ENCODE measurements at places on chromosomes 2 and 18.
A peak's percentile ranks its signal among the peaks of the same experiment; 100 is the strongest.

GRCh38 chr2:165718610-165719210 lies 75.3 kb downstream of the GALNT3 start:
- DNase-seq: no peak

DNA sequence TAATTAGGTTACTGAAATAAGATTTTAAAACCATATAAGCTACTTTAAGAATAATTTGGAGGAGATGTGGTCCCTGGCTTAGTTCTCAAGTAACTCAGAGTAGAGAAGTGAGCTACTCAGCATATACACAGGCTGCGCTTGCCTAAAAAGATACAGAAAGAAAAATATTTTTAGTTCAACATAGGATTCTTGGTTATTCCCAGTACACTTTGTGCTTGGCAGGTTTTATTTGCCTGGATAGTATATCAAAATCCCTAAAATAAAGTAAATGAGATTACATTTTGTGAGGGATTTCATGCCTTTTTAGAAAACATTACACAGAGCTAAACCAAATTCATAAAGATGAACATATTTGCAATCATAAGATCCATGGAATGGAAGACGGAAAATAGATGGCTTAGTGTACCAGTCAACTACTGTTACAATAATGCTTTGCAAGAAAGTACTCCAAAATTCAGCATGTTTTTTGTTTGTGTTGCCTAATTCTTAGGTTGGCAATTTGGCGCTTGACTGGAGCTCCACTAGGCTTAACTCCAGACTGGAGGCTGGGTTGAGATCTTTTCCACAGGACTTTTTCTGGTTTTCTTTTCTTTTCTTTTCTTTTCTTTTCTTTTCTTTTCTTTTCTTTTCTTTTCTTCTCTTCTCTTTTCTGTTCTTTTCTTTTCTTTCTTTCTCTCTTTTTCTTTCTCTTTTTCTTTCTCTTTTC lies 600.5 kb upstream of the SYT4 start:
- DNase-seq: no peak

DNA sequence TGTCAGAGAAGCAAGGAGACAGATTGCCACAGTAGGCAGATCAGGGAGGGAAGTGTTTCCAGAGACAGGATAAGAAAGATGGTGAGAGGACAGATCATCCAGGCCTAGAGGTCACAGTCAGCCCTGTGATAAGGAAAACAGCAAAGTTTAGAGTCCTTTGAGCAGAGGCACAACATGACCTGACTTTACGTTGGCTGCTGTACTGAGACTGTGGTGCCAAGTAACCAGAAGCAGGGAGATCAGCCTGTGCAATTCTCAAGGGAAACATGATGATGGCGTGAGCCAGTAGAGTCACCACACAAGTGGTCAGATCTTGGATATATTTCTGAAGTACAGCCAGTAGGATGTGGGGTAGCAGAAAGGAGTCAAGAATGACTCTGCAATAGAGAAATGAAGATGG lies 43.7 kb downstream of the SMC6 start:
- no peak for DNase-seq

GRCh38 chr18:53147472-53147871 lies 807.5 kb downstream of the DCC start:
- no peak for DNase-seq

GRCh38 chr2:54704688-54705605 lies 18.5 kb upstream of the EML6 start:
- peak; percentile 77 for DNase-seq

- DNase-seq: no peak
Measured at GRCh38 chr2:207282916-207283315, 117.2 kb upstream of the KLF7 start.

- DNase-seq: no peak
Measured at GRCh38 chr2:98703738-98704137, 27.2 kb downstream of the MGAT4A start.

DNA sequence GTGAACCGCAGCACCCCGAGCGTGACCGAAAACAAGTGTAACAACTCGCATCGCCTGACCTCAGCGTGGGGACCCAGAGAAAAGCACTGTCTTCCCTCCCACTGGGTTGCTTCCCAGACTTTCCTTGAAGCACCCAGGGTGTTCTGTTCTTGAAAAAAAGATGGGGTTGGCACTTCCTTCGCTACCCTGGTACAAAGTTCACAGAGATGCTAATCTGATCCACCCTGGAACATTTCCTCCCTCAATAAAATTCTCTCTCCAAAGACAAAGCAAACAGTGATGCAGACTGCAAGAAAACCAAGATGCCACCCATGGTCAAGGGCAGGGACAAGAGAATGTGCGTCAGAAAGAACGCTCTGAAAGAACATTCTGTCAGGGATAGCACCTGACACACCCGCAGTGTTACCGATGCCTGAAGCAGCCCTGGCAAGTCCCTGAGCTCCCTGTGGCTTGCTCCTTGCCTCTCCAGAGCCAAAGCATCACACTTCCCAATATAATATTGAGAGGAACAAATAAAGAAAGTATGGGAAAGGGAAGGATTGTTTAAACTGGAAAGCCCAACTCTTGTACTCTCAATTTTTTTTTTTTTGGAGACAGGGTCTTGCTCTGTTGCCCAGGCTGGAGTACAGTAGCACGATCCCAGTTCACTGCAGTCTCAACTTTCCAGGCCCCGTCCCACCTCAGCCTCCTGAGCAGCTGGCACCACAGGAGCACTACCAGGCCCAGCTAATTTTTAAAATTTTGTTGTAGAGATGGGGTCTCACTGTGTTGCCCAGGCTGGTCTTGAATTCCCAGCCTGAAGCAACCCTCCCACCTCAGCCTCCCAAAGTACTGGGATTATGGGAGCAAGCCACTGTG lies 70.7 kb downstream of the TBC1D8 start:
- no peak for DNase-seq
